ENCODE measurements at places on chromosomes 1 and 21.

DNA sequence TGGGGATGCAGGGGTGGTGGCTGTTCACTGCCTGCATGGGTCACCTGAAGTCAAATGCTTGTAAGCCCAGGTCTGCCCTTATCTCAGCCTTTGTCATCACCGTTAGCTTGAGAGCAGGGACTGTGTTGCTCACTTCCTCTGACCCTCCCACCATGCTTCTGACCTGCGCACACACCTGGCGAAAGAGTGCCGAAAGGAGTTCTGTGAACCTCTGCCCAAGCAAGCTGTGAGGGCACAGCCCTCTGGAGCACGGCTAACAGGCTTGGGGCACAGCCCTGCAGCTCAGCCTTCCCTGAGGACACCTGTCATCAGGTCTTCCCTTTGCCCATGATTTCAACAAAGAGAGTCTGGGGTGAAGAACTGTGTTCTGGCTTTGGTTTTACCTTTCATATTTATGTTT, 93.8 kb downstream of the SUSD4 start:
- DNase-seq: no peak

DNA sequence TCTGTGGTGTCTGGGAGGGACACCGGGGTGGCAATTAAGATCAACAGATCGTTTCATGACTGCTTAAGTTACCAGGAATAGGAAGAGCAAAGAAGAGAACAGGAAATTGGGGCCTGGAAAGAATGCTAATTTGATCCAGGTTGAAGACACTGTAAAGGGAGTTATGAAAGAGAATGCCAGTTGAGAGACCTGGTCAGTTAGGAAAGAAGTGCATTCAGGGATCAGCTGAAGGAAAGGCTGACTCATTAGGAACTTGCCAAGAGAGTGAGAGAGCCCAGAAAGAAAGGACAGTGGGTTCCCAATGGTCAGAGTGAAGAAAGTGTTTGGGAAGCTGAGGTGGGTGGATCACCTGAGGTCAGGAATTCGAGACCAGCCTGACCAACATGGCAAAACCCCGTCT, 119.6 kb downstream of the UBE2U start:
- DNase-seq: no peak

- DNase-seq: peak; percentile 9
These were observed 660 bp downstream of the GCLM start for GRCh38 chr1:93908394-93909145.

DNA sequence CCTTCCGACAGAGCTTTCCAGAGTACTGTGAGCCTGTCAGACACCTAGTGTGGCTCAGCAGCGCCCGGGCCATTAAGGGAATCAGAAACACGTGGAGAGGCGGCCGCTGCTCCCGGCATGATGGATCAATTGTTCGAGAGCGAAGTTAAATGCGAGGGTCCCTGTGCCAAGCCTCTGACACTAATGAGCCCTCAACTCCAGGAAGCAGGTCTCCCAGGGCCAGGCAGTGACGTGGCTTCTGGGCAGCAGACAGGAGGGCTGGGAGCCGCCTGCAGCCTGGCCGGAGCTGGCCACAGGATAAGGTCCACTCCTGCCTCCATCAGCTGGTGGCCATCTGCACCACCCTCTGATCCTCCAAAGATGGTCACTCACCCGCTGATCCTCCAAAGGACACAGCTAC, 67.5 kb upstream of the CLDN14 start:
- DNase-seq: no peak

GRCh38 chr1:51558375-51558924, 39.4 kb upstream of the EPS15 start:
- no peak for DNase-seq

Measured in stimulated activated CD8-positive, alpha-beta memory T cell treated with anti-CD3 and anti-CD28 coated beads, Interleukin-12 subunit alpha, Interleukin-12 subunit beta, amount 100 ng/mL, for 1 hour (primary cell).